ENCODE measurements at places on chromosomes 12 and 14.

- peak; percentile 3 for DNase-seq
These were observed 52.3 kb downstream of the SLC25A47 start for GRCh38 chr14:100375266-100375962.

- no peak for DNase-seq
These were observed 343.3 kb downstream of the RAD51B start for GRCh38 chr14:68162887-68163286.

- DNase-seq, result no peak
These were observed 50.5 kb upstream of the TMED10 start for GRCh38 chr14:75226755-75227544.

DNA sequence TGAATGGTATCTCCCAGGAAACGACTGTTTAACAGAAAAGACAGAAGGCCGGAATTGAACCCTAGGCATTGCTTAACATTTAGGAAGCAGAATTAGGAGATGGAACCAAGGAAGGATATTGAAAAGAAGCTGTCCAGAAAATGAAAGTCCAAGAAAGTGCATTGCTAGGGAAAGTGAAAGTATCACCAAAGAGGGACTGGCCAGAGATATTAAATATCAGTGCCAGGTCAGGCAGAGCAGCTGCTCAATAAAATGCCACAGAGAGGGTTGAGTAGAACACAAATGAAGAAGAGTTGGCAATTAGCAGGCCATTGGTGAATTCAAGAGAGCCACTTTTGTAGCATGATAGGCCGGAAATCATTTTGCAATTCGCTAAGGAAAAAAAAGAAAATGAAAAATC is 101.6 kb downstream of the CFAP54 start:
- DNase-seq, result no peak

- no peak for DNase-seq
These were observed 68.7 kb downstream of the DHRS2 start for GRCh38 chr14:23704890-23705289.

All from AML-193 (cell line).